ENCODE measurements at places on chromosomes 13 and 19.
A peak's percentile ranks its signal among the peaks of the same experiment; 100 is the strongest.

DNA sequence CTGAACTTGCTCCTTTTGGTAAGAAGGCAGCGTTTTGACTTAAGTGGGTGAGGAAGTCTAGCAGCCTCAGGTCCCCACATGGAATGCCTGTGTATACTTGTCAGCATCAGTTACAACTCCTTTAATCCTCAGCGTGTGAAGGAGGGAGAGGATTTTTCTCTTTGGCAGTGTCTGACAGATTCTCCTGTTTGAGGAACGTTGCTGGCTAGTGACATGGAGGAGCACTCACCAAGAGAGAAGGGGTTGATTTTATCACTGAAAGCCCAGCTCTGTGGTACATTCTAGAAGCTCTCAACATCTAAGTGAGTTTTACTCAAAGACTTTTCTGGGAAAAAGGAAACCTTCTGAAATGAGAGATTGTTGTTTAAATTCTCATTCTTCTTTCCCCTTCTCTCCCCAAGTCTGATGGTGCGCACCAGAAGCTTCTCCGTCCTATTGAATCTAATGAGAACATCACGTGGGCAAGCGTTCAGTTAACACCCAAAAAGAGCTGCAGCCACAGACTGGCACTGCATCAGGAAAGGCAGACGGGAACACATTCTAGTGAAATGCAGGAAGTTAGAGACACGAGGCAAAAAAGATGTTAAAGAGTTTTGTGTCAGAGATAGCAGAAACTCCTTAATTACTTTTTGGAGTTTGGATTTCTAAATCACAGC is 58.2 kb downstream of the GJA3 start:
- no peak for DNase-seq

GRCh38 chr13:33285420-33286124 is at the start of gene STARD13:
TSS of gene STARD13 (minus strand) at chr13:33285755. CDS start at chr13:33285638, 117 bp downstream.
- DNase-seq, result peak; percentile 94

DNA sequence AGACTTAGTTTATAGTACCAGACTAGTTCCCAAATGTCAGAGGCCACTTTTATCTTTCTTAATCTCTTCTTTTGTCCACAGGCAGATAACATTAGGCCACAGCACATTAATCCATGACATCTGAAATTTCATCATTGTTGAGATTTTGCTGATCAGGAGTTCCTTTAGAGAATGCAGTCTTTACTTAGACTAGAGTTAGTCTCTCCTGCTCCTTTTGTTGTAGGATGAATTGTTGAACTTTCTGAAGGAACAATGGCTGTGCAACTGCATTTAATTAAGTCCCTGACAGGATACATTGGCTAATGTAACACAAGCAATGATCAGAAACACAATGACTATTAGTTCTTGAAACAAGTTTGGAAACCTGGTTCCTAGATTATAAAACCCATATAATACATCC is 266.3 kb downstream of the PCDH20 start:
- no peak for DNase-seq

DNA sequence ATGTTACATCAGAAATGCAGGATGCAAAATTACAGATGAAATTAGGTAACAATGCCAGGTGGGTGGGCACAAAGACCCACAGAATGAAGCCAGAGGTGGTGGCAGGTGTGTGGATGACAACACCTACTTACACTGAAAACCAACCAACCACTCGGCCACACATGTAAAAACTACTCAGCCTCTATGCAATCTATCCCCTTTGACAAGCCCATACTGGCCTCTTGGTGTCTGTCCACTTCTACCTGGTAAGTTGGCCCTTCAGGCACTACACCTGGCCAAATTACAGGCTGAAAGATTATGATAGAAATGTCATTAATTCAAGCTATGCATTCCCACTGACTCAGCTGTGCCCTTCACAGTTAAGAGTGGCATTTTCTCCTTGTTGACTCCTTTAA is 50.0 kb downstream of the BRD4 start:
- DNase-seq, result no peak

- DNase-seq, result peak; percentile 75
These were observed at the start of gene ZFR2 for GRCh38 chr19:3868770-3869456. TSS of gene ZFR2 (minus strand) at chr19:3869038. CDS start at chr19:3869017, 21 bp downstream.
